ENCODE measurements at places on chromosomes 5 and 9.

GRCh38 chr9:98860871-98861293 lies 53.4 kb downstream of the GALNT12 start:
- DNase-seq = no peak

DNA sequence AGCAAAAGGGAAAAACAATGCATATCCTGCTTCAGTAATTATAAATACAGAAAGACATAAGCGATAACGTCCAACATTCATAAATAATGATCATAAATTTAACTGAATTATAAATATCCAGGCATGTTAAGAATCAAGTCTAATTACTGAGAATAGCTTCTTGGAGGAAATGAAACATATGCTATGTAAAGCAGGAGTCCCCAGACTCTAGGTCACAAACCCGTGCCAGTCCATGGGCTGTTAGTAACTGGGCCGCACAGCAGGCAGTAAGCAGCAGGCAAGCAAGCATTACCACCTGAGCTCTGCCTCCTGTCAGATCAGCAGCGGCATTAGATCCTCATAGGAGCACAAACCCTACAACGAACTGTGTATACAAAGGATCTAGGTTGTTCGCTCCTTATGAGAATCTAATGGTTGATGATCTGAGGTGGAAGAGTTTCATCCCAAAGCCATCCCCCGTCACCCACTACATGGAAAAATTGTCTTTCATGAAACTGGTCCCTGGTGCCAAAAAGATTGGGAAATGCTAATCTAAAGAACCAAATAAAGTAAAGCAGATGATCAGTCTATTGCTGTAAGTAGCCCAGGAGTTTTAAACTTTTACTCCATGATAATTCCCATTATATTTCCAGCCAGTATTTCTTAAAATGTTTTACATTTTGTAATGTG lies 50.4 kb downstream of the CERT1 start:
- no peak for DNase-seq

DNA sequence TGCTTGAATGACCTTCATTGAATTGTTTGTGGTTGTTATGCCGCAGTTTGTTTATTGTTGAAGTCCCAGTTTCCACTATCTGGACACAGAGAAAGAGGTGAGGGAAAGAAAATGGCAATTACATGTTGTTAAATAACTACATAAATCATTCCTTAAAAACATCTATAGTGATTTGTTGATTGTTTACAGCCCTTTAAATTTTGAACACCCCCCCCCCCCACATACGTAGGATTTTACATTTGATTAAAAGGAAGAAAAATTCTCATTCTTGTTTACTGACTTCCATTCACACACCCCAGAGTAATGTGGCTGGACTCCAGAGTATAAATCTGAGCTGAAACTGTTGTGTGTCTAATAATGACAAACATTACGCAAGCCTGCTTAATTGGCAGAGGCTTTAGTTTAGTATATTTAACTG lies 87.1 kb upstream of the FAM174A start:
- DNase-seq = no peak

- no peak for DNase-seq
Observed at GRCh38 chr9:120571443-120572257, 8.3 kb downstream of the CDK5RAP2 start.

DNA sequence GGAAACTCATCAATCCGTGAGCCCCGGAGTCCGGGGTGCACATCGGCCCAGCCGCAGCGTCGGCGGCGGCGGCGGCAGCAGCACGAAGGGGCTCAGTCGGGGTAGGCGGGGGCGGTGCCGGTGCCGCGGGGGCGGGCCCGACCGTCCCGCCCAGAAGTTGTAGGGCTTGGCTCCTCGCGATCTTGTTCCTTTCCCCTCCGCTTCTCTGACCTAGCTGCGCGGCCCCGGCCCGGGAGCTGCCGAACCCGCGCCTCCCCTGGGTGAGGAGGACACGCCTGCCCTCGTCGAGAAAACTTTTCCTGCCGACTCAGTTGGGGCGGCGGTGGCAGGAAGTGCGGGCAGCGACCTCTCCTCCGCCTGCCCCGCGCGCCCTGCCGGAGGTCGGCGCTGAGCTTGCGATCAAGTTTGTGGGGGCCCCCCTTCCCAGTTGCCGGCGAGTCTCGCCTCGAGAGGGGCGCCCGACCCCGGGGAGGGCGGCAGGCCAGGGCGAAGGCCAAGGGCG lies at the start of gene MAN2A1:
Gene MAN2A1, plus strand, starts transcription at position 188 of the 502 bp plus-strand sequence. CDS start 491 bp downstream, outside the sequence.
- DNase-seq = no peak

- no peak for DNase-seq
Observed at GRCh38 chr9:87656485-87656884, 69.4 kb upstream of the CTSL start.

- DNase-seq = no peak
Observed at GRCh38 chr9:98804083-98804482, 3.4 kb upstream of the GALNT12 start.

- no peak for DNase-seq
Observed at GRCh38 chr5:116394186-116394867, 180.3 kb downstream of the SEMA6A start.

GRCh38 chr9:109993250-109993978 lies 213.4 kb downstream of the PALM2AKAP2 start:
- DNase-seq = no peak

GRCh38 chr9:74512416-74512815 lies 15.3 kb downstream of the RORB start:
- DNase-seq = no peak

DNA sequence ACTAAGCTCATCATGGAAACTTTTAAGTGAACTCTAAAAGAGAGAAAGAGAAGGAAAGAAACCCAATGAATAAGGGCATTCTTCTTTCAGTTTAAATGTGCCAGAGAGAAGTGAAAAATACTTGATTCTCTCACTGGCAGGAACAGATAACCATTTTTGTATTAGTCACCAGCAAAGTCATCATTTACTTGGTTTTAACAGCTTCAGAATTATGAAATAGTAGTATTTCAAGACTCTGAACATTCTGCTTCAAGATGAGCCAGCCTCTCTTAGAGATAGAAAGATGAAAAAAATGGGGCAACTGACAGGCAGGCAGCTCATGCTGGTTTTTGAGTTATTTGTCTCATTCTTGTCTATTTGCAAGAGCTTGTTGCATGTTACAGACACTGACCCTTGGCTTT lies 103.5 kb downstream of the GCNT1 start:
- no peak for DNase-seq

GRCh38 chr5:150219142-150219541 lies 29.3 kb downstream of the SLC6A7 start:
- no peak for DNase-seq

DNA sequence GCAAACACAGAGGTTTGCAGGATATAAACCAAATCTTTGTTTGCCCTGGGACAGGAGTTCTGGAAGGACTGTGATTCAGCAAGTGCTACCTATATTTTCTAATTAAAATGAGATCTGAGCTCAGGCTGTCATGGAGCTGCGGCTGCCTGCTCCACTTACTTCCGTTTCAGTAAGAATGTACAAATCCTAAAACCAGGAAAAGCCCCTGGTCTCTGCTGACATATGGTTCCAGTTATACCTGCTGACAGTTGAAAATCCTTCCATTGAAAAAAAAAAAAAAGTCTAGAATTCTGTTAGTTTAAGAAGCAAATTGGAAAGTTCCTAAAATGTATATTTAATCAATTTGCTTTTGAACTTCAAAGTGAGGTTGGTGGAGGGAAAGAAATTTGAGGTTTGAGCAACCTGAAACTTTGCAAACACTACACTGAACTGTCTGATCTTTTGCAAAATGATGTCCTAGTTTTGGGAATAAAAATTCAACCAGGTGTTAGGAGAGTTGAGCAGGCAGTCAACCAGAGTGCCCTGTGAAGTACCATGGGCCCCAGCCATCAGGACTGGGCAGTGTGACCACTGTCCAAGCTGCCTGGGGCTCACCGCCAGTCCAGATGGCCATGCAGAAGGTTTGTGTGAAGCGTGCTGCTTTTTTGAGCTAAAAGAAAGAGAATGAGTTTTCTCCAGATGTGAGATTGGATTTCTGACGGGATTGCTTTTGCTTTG lies 50.6 kb downstream of the SHB start:
- DNase-seq = no peak

DNA sequence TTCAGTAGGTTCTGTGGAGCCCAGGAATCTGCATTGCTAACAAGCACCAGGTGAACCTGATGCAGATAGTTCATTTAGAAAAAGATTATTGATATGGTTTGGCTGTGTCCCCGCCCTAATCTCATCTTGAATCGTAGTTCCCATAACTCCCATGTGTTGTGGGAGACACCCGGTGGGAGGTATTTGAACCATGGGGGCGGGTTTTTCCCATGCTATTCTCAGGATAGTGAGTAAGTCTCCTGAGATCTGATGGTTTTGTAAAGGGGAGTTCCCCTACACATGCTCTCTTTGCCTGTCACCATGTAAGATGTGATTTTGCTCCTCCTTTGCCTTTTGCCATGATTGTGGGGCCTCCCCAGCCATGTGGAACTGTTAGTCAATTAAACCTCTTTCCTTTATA lies 212.0 kb downstream of the RAB3C start:
- no peak for DNase-seq

- DNase-seq = no peak
Observed at GRCh38 chr5:116451066-116451465, 123.6 kb downstream of the SEMA6A start.

DNA sequence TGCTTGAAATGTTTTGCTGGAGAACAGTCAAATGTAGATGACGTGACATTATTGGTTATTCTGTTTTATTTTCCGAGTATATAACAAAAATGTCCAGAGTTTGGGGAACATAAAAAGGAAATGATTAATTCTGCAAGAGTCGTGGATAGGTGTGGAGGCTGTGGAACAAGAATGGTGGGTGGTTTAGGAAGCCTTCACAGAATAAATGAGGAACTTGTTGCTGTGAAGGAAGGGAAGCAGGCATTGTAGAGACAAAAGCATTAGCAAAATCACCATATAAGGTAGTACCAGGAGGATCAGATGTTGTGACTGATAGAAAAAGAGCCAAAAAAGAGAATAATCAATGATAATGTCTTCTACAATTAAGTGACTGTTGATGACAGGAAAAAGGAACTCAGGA lies 66.2 kb upstream of the CNTLN start:
- DNase-seq = no peak

GRCh38 chr5:113145757-113146387 lies 169.3 kb downstream of the DCP2 start:
- no peak for DNase-seq

DNA sequence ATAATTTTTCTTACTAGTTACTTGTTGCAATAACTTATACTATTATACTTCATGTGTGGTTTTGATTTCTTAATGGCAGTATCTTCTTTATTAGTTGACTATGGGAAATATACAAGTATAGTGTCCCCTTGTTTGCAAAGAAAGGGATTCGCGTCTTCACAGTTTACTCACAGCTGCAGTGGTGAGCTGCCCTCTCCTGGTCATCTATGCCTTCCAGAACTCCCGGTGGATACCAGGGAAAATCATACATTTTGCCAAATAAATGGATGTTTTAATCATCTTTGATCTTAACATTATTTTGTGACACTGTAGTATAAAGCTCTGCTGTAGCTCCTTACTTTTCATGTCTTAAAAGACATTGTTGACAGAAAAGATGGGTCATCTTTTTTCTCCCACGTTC lies 142.0 kb downstream of the ZCCHC7 start:
- DNase-seq = no peak

DNA sequence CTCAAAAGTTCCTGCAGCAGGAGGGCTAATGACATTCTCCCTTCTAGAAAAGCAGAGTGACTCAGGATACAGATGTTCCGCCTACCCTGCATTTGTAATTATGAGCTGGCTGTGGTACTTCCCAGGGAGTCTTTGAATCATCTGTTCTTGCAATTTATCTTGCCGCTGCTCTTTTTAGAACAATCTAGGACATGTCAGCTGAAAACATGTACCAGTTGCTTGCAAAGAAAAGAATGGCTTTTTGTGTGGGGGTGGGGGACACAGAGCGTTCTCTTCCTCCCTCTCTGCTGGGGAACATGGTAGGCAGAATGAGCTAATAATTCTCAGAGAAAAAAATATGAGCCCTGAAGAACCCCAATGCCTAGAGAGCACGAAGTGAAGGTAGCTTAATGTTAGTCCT lies 51.7 kb upstream of the TUT7 start:
- DNase-seq = peak; percentile 80

DNA sequence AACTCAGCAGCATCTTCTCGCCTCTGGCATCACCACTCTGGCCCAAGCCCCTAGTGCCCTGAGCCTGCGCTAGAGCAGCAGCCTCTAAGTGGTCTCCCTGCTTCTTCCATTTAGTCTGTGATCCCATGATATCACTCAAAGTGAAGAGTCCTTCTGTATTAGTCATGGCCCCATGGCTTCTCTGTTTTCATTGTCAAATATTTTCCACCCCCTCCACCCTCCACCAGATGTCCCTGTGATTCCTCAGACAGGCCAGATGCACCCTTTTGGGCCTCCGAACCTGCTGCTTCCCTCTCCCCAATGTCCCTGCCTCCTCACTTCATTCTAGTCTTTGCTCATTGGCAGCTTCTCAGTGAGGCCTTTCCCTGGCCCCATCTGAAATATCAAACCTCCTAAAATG lies 299.2 kb downstream of the SPOCK1 start:
- DNase-seq = no peak

- DNase-seq = no peak
Observed at GRCh38 chr9:18343784-18344183, 130.2 kb upstream of the ADAMTSL1 start.
